ENCODE measurements at places on chromosomes 2 and 18.
A peak's percentile ranks its signal among the peaks of the same experiment; 100 is the strongest.

DNA sequence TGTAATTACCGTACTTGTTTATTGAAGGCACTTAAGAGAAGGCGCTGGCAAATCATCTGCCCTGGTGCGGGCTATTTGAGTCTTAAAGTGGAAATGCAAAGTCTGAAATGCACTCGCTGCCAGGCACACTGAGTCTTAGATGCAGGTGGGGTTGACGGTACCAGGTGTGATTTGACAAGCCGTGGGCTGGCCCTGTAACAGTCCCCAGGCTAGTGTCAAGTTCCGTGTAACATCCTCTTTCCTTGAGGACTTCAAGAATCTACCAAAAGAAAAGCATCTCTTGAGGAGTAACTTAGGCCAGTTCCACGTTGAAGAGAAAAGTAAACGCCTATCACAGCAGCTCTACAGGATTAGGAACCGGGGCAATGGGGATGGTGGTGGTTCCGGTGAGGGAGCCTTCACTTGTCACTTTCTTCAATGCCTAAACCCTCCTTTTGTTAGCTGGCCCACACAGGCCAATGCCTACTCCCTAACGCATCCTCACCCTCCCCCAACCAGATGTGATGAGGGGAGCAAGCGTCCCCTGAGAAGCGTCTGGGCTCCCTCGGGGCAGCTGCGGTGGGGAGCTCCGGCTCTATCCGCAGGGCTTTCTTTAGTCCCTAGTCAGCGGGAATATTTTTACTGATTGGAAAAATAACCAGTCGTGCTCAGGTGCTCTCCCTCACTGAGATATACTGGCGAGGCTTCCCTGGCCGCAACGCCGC lies 1.5 kb upstream of the UGP2 start:
- no peak for DNase-seq

DNA sequence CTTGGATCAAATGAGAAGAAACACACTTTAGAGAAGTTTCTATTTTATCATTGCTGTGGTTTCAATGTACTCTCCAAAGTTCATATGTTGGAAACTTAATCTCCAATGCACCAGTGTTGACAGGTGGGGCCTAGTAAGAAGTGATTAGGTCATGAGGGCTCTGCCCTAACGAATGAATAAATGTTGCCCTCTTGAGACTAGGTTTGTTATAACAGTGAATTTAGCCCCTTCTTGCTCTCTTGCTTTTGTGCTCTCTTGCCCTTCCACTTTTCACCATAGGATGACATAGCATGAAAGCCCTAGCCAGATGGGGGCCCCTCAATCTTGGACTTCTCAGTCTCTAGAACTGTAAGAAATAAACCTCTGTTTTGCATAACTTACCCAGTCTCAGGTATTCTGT lies 664.8 kb downstream of the DCC start:
- no peak for DNase-seq

- DNase-seq = peak; percentile 52
Measured at GRCh38 chr2:136118819-136119716, 1.1 kb upstream of the CXCR4 start.

- no peak for DNase-seq
Measured at GRCh38 chr2:216350214-216350791, 22.0 kb downstream of the MARCHF4 start.

DNA sequence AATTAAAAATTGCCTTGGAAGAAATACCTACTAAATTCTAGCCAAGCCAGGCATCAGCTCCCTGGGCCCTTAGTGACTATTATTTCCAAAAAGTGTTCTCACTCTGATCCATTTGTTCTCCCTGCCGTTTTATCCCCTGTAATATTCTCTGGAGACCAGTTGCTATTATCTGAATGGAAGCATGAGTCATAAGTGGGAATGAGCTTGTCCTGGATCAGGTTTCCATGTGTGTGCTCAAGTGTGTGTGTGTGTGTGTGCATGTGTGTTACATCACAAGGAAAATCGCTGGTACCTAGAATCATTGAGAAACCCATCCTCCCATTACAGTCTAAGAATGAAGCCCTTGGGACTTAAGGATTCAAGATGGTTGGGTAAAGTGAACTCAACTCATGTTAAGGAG lies 130.3 kb upstream of the CXCR4 start:
- no peak for DNase-seq

DNA sequence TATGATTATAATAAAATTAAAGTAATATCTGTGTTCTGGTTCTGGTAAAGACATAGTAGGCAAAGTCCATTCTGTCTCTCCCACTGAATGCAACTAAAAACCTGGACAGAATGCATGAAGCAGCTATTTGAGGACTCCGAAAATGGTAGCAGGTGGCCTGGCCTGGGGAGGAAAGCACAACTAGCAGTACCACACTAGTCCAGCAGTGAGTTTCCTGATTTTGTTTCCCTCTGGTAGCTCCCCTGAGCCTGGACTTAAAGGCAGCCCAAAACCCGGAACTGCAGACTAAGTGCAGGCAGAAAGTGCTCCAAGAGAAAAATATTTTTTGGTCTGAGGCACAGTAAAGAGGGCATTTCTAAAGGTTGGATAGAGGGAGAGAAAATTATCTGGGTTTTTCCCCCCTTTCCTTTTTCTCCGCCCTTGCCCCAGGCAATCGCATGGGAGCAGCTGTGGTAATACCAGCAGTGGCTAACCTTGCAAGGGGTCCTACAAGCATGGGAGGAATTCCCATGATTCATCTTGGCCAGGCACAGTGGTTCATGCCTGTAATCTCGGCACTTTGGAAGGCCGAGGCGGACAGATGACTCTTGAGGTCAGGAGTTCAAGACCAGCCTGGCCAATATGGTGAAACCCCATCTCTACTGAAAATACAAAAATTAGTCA lies 32.3 kb downstream of the ASXL2 start:
- no peak for DNase-seq

DNA sequence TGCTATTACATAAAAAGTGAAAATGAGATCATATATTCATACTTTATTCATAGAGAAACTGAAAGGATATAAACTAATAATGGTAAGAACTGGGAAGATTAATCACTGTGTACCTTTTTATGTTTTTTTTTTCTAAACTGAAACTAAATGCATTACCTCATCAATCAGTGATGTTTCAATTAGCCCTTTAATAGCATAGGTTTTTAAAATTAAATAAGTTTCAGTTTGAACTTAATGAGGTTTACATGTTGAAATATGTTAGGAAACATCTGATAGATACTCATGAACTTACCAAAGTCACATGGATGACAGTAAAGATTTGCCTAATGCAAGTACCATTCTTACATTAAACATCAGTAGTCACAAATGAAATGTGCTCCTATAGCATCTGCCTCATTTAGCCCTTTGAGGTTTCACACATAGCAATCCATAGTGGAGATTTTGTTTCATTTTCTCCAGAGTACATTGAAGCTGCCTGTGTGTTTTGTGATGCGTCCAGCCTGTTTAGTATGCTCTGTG lies 8.9 kb downstream of the MAPRE2 start:
- DNase-seq = no peak

DNA sequence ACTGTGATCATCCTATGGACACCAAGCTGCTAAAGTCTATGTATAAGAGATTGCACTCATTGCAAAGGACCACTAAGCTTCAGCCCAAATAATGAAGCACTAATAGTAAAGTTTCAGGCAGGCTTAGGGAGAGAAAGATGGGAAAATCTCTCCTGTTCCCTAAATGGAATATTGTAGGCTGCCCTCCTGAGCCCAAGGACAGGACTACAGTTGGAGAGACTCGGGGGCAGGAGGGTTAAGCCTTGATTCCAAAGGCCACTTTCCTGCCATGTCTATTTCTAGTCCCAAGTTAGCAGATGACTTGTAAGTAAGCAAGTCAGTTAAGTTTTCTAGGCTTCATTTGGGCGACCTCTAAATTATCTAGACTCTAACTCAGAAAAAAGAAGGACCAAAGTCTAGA lies 9.0 kb downstream of the TMEM247 start:
- no peak for DNase-seq

GRCh38 chr2:181658444-181658843 lies 1.5 kb upstream of the CERKL start:
- DNase-seq = no peak

- no peak for DNase-seq
Measured at GRCh38 chr18:3104190-3105054, 91.5 kb upstream of the LPIN2 start.

- no peak for DNase-seq
Measured at GRCh38 chr2:16136461-16137035, 196.2 kb downstream of the MYCN start.

GRCh38 chr18:63148449-63149301 lies 170.9 kb downstream of the BCL2 start:
- no peak for DNase-seq

DNA sequence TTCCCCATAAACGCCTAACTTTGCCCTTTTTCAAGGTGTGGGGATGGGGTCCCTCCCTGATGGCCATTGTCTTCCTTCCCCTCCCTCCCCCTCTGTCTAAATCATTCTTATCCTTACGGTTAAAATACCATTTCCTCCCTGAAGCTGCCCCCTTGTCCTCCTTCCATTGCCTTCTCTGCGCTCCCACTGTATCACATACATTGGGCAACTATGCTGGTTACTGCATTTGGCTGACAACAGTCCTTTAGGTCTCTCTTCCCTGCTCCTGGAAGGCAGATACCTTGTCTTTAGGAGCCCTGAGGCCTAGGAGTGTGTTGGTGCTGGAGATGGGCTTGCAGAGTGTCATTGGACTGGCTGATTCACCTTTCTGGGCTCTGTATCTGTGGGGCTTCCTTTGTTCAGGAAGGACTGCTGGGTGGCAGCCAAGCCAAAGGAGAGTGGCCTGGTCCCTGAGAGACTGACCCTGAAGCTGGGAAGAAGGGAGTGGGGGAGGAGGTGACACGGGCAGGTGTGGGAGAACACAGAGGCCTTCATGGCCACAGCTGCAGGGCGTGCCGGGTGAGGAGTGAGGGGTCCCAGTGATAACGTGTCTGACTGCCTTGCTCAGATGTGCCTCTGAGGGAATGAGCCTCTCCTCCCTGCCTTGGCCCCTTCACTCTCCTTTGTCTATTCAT lies 2.2 kb downstream of the WNT6 start:
- no peak for DNase-seq

- DNase-seq = no peak
Measured at GRCh38 chr2:155663265-155663664, 669.3 kb downstream of the NR4A2 start.

GRCh38 chr2:118774458-118775133 lies 72.9 kb downstream of the EN1 start:
- peak; percentile 57 for DNase-seq

DNA sequence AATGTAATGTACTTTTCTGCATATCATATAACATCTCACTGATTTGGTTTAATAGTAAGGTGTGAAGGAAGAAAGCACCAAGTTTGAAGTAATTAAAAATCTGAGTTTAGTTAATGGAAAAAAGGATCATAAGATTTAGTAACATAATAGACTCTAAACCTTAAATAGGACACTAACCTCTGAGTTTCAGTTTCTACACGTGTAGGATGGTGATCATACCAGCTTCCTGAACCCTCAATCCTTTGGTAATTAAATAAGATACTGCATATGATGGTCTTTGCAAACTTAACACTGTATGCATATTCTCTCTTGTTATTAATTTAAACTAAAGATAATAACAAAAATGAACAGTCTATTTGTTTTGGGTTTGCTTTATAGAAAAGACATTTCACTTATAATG lies 216.8 kb downstream of the NUP35 start:
- DNase-seq = no peak

DNA sequence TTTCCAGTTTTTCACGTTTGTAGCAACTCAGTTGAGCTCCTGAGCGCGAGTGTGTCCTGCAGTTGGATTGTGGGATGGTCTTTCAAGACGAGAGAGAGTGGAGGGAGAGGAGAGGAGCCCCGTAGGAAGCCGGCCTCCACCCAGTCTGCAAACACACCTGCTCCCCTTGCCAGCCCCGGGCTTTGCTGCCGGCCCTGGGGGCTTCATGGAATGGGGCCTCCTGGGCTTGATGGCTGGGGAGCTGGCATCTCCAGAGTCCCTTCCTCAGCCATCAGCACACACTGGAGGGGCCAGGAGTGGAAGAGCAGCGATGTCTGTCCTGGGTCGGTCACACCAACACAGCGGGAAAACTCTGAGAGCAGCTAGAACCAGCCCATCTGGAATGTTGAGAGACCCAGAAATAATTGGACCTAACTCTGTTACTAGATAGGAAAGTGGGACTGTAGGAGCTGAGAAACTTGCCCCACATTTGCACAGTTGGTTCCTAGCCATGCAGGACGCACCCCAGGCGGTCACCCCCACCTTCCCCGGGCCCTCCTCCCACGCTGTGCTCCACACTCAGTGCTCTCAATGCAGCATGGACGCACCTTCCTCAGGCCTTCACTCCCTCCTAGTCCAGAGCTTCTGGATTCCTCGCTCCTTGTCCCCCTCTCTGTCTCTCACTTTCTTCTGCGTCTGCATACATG lies 69.6 kb downstream of the PTGR3 start:
- DNase-seq = no peak

DNA sequence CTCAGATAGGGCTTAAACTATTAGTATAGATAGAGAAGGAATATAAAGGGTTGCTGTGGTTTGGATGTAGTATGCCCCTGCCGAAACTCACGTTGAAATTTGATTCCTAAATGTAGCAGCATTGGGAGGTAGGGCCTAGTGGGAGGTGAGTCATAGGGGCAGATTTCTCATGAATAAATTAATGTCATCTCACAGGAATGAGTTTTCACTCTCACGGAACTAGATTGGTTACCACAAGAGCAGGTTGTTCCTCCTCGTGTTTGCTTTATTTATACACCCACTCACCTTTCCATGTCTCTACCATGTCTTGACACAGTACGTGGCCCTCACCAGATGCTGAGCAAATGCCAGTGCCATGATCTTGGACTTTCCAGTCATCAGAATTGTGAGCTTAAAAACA lies 218.2 kb downstream of the RBM43 start:
- DNase-seq = no peak

GRCh38 chr2:30522421-30522820 lies 75.4 kb downstream of the LCLAT1 start:
- DNase-seq = no peak

- DNase-seq = no peak
Measured at GRCh38 chr2:165706960-165707487, 87.0 kb downstream of the GALNT3 start.

GRCh38 chr2:134290358-134290757 lies 36.5 kb downstream of the MGAT5 start:
- DNase-seq = no peak

GRCh38 chr2:223853425-223853837 lies 16.0 kb upstream of the AP1S3 start:
- DNase-seq = no peak

DNA sequence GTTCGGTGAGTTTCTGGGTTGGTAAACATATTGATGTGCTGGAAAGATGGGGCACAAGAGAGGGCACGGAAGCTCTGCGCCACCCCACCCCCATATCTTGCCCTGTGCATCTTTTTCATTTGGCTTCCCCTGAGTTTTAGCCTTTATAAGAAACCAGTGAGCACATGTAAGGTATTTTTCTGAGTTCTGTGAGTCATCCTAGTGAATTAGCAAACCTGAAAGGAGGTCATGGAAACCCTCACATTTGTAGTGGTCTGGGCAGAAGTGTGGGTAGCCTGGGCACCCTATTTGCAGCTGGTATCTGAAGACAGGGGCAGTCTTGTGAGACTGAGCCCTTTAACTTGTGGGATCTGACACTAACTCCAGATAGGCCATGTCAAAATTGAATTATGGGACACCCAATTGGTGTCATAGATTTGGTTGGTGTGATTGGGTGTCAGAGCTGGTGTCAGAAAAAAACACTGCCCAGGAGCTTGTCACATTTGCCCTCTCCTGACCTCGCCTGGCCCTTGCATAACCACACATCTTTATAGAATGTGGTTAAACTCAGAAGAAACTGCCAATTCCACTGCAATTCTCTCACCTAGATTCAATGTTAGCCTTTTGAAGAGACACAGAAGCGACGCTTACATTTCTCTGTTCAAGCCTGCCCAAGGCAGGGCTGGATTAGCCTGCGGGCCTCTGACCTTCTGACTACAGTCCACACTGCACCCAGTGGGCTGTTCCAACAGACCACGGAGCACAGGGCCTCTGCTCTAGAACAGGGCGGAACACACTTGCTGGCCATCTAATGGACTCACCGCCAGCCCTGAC lies 12.0 kb upstream of the GALM start:
- no peak for DNase-seq
